ENCODE measurements at places on chromosomes 16 and 17.

GRCh38 chr17:38547444-38547843, 58.3 kb downstream of the SRCIN1 start:
- DNase-seq, result no peak

DNA sequence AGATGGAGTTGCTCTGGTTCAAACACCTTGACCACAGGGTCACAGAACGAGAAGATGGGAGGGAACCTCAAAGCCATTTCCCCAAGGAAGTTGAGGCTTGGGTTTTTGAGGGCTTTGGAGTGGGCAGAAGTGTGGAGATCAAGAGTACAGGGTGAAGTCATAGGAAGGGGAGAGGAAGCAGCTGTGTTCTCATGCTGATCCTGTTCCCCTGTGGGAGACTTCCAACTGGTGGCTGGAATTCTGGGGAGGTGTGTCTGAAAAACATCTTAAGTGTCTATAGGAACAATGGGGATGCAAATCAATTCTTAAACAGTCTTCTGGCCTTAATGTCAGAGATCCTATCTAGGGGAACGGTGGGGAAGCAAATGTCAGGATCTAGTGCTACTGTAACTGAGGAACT, 38.8 kb upstream of the HSBP1 start:
- DNase-seq, result no peak

DNA sequence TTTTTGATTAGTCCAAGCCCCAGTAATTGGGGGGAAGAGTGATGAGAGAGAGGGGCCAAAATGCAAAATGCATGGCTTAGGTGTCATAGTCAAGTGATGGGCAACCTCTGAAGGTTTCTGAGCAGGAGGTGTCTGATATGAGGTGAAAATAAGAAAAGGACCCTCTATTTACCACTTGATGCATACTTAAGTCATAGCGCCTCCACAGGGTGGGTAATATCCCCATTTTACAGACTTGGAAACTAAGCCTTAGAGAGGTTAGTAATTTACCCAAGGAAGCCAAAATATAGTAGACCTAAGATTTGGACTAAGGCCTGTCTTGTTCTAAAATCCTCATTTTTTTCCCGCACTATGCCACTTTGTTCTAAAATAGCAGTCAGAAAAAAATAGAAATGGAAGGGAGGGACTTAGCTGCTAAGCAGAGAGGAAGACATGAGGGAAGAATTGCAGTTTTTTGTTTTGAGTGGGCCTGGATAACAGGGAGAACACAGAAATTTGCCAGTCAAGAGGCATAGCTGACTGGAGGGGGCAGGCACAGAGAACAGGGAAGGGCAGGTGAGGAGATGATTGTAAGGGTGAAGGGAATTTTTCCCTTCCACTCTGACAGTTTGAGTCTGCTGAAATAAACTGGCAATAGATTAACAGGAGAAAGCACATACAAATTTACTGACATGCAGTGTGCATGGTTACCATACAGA, 2.3 kb upstream of the GRB2 start:
- no peak for DNase-seq

GRCh38 chr17:37848690-37849616, 75.3 kb upstream of the TBC1D3K start:
- DNase-seq, result no peak

DNA sequence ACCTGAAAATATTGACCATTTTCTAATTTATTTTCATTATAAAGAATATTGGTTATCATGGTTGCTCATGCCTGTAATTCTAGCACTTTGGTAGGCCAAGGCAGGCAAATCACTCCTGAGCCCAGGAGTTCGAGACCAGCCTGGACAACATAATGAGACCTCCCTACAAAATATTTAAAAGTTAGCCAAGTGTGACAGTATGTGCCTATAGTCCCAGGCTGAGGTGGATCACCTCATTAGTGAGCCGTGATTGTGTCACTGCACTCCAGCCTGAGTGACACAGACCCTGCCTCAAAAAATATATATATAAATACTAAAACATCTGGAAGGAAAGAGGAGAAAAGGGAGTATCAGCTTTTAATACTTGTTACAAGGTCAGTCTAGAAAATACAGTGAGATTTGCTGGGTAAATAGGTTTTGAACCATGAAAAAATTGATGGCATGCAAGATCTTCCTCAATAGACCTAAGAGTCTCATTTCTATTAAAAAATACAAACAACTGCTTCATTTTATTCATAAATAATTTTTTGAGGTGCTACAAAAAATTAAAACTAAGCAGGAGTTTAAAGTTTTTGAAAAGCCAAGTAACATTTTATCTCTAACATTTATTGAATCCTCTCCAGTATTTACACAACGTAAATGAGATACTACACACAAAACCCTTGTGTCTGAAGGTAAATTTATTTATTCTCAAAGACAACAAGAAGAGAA, 47.7 kb downstream of the TUBD1 start:
- no peak for DNase-seq

GRCh38 chr17:41717408-41718286, 5.5 kb downstream of the GAST start:
- DNase-seq, result no peak

- no peak for DNase-seq
Observed at GRCh38 chr17:944266-944826, 35.2 kb downstream of the NXN start.

- no peak for DNase-seq
Observed at GRCh38 chr16:50960517-50961202, 190.4 kb downstream of the SALL1 start.

GRCh38 chr17:2549392-2550211, 37.9 kb upstream of the METTL16 start:
- DNase-seq, result no peak

- DNase-seq, result no peak
Observed at GRCh38 chr16:20911361-20911760, 10.8 kb downstream of the LYRM1 start.

GRCh38 chr16:17409894-17410293, 60.9 kb downstream of the XYLT1 start:
- no peak for DNase-seq

- DNase-seq, result peak; percentile 14
Observed at GRCh38 chr16:1333149-1333812, at the start of gene BAIAP3. BAIAP3 (plus strand) TSS chr16:1333645; CDS start chr16:1338550, 4,905 bp downstream.

DNA sequence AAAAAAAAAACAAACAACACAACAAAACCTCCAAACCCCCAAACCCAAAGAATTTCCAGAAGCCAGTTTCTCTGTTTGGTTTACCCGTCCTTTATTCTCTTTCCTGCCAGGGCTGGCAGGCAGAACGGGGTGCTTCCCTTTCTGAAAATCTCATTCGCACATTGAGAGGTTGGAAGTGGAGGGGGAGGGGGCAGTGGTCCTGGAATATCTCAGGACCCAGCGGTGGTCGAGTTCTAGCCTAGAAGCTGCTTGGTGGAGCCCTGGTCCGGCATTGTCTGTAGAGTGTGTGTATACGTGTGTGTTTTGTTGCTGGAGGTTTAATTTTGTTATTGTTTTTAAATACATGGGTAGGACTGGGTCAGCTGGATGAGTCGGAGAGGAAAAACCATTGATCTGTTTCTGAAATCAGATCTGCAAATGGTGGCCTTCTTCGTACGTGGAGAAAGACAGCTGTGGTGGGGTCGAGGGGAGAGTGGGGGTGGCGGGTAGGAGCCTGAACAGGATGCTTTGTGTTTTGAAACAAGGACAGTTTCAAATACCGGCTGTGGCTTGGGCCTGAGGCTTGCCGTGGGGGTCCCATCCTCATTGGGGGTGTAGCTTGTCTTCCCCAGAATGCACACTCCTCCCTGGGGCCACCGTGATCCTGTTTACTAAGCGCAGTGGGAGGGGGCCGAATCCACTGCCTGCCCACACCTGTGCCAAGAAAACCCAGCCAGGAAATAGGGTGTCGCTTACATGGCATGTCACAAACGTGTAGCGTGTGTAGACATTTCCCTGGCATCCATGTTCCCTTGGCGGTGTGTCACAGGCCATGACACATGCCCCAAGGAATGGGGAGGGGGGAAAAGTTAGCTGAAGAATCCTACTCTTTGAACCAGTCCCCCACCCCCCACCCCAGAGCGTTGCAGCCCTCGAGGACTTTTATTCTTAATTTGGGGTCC, 1.6 kb downstream of the CMIP start:
- no peak for DNase-seq

GRCh38 chr16:55475919-55476318, 3.1 kb upstream of the MMP2 start:
- DNase-seq, result no peak

GRCh38 chr16:81731649-81732048, 47.4 kb upstream of the PLCG2 start:
- no peak for DNase-seq

DNA sequence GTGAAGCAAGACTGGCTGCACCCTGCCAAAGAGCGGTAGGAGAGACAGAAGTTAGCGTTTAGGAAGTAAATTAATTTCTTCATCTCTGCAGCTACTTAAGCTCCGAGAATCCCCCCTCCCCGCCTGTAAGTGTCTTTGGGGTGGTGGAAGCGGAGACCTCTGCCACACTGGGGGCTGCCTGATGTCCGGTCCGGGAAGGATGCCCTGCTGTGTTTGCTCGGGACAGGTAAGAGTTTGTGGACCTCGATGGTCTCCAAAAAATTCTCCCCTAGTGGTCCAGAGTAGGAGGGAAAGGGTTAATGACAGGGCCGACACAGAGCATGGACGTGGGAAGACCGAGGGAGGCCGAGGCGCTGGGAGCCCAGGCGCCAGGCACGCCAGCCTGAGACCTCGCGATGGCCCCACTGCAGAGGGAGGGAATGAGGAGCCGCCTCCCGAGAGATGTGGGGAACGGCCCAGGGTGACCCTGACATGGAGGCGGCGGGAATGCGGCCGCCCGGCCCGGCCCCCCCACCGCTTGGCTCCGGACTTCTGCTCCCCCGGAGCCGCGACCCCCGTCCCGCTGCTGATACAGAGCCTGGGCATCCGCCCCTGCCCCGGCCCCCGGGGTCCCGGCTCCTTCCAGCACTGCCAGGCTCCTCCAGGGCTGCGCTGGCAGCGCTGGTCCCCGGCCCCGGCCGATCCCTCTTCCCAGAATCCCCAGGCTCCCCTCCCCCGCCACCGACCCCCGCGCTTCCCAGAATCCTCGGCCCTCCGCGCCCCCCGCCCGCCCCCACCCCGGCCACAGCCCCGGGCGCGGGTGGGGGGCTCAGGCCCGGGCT, 680 bp downstream of the ZNF629 start:
- no peak for DNase-seq

- DNase-seq, result no peak
Observed at GRCh38 chr17:80968602-80969029, 23.0 kb upstream of the CHMP6 start.

- DNase-seq, result no peak
Observed at GRCh38 chr17:41448506-41448905, 7.7 kb upstream of the KRT38 start.

DNA sequence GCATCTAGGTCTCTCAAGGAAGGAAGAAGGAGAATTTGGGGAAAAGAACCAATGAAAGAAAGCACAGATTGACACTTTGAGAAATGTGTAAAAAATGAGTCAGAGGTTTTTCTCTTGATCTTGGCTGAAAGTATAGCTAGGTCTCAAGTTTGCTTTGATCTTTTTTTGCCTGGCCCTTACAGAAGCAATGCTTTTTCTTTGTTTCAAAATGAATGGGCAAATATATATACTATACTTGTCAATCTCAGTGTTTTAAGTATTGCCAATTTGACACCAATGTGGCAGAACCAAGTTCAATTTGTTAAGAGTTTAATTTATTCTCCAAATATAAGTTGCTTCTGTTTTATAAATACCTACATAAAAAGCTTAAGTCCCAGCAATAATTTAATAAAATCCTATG, 119.6 kb downstream of the PPM1E start:
- no peak for DNase-seq

GRCh38 chr16:12531937-12532336, 271.8 kb downstream of the CPPED1 start:
- no peak for DNase-seq

- DNase-seq, result no peak
Observed at GRCh38 chr17:81027038-81027437, 7.9 kb upstream of the BAIAP2 start.

GRCh38 chr17:78357177-78357586, 2.7 kb downstream of the SOCS3 start:
- DNase-seq, result no peak

GRCh38 chr16:64679976-64680690, 441.7 kb downstream of the CDH11 start:
- DNase-seq, result no peak

DNA sequence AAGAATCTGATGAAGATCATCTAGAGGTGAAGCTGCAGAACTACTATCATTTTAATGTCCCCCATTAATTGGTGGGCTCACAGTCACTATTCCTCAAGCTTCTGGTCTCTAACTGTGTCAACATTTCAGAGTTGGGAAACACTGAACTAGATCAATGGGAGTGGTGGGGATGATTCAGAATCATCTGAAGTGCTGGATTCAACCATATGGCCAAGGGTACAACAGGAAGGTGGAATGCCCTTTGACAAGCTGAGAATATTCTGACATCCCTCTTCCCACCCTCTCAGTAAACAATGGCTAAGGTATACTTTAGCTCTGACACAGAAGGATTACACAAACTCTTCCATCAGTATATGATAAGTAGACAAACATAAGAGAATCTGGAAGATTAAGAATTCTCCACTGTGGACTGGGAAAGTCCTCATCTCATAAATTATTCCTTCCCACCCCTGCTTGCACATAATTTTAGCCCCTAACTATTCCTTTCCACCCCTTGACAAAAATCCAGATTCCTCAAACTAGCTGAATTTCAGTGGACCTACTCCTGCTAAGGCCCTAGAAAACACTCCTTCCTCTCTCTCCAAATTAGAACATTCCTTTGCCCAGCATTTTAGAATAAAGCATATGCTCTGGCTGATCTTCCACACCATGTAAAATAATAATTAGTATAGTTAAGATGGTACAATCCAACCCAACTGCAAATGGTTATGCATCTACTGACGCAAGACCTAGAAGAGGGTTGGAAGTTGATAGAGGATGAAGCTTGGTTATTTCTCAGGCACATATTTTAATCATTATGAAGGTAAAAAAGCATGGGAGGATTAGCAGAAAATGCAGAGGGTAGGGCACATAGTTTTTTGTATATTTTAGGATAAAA, 16.3 kb upstream of the RFFL start:
- DNase-seq, result no peak
